ENCODE measurements at places on chromosomes 6 and 20.
A peak's percentile ranks its signal among the peaks of the same experiment; 100 is the strongest.

DNA sequence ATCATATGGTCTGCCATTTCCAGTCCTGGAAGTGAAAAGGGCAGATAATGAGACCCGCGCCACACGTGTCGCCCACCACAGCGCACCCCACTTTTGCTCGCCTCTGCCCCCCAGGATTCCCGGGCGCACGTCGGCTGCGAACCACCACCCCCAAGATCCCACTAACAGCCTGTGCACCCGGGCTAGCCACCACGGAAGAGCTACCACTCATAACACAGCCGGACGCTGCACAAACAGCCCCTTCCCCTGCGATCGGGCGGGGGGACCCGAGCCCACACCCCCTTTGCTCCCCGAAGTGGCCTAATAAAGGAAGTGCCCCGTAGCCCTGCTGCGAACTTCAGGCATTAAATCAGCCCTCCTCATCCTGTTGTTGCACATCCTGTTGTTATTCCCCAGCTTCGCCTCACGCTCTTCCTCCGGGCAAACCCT lies 506 bp downstream of the CITED2 start:
- DNase-seq: no peak

DNA sequence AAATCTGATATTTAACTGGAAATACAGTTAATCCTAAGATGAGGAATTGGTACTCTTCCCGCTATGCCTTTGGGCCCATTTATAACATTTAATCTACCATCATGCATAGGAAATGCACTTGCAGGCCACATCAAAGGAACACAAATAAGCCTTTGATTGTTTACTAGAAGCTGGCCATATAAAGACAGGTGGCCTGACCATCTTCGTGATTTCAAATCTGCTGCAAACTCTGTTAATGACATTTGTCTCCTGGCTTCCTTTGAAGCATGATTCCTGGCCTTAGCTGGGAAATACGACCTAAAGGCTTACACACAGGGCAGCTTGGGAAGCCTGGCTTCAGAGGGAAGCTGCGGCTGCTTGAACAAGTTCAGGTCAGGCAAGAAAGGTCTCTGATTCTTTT lies 552.1 kb downstream of the CDH26 start:
- DNase-seq: no peak

DNA sequence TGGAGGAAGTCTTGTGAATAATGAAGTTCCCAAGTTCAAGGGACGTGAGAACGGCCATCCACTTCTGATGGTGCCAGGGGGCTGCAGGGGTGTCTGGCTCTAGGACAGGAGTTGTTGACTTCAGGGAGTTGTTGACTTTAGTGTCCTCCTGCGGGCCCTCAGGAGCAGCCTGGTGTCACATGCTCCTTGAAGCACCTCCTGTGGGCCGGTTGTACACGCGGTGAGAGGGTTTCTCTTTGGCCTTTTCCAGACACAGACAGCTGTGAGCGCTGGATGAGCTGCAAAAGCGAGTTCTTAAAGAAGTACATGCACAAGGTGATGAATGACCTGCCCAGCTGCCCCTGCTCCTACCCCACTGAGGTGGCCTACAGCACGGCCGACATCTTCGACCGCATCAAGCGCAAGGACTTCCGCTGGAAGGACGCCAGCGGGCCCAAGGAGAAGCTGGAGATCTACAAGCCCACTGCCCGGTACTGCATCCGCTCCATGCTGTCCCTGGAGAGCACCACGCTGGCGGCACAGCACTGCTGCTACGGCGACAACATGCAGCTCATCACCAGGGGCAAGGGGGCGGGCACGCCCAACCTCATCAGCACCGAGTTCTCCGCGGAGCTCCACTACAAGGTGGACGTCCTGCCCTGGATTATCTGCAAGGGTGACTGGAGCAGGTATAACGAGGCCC lies 77.8 kb downstream of the ISM1 start:
- DNase-seq: no peak

GRCh38 chr20:37611346-37611745 lies 82.5 kb upstream of the CTNNBL1 start:
- DNase-seq: no peak

GRCh38 chr20:50338479-50339391 lies 148.1 kb downstream of the CEBPB start:
- peak; percentile 79 for DNase-seq

DNA sequence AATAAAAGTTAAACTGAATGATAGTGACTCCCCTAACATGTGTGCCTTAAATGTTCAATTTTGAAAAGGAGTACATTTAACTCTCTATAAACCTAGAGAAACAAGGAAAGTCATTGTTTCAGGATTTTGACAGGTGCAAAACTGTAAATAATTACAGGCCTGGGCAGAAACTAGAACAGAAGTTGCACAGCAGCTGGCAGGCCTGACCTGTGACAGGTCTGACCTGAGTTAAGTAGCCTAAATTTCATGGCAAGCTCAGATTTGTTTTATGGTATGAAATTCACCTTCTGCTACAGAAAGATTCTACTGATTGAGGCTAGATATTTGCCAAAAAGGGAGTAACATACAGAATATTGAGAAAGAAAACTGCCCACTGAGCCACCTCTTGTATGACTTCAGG lies 166.1 kb downstream of the CDKAL1 start:
- DNase-seq: no peak

All from retina (tissue), 1 donor.